ENCODE measurements at places on chromosomes 12 and 14. TPM values are rescaled to one million over a fixed set of nuclear protein-coding genes. Genes with fewer than 3 reads are reported as not detected.

Gene OR4E2
- total RNA-seq, result not detected

- no peak overlapping the region for H3K4me3 ChIP-seq
- H3K36me3 ChIP-seq, result no peaks in the 10 kb centered on the region
- no peaks in the 10 kb centered on the region for H3K27me3 ChIP-seq
- H3K27ac ChIP-seq, result no peak overlapping the region
Observed at GRCh38 chr12:1473418-1473817, 121.0 kb downstream of the FBXL14 start.

DNA sequence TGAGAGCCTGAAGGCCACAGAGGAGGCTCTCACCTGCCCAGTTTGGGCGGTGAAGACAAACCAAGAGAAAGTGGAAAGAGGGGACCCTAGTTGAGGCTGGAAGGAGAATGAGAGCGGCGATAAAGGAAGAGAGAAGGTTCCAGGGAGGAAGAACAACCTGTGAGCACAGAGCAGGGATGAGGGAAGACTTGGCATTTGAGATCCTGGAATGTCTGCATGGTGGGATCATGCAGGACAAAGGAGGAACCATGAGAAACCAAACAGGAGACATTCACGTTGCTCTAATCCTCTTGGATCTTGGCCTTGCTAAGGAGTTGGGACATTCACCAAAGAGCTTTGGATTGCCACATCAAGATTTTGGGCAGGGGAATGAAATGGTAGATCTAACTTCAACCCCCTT lies 22.9 kb upstream of the RBM19 start:
- no peaks in the 10 kb centered on the region for H3K36me3 ChIP-seq
- no peaks in the 10 kb centered on the region for H3K27me3 ChIP-seq

DNA sequence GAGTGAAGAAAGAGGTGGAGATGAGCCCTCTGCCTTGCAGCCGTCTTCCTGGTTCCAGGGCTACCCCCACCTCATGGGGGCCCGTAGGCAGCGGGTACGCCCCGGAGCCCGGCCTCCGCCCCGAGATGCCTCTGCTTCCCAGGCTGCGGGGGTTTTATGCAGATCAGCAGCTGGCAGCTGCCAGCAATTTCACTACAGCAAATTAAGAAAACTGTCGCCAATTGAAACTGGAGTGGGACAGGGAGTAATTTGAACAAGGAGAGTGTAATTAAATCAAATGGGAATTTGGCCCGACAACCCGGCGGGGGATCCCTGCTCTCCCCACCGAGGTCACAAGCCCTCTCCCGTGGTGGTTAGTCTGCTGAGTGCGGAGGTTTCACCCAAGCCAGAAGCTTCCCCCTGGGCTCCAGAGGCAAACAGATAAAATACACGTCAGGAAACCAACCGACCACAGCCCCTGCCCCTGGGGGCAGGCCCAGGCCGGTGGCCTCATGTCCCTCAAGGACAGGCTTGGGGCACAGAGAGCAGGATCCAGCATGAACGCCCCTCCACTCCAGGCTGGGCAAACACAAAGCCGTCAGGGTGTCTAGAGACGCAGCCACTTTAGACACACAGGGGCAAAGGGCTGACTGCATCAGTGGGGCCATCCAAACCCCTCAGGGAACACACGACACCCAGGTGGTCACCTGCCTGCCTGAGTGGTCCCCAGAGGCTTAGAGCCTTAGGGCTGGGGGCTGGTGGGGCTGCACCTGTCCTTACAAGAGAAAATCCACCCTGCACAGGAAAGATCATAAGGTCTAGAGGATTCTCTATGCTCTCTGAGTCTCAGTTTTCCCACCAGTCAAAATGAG lies 53.8 kb downstream of the TESC start:
- H3K27me3 ChIP-seq, result no peaks in the 10 kb centered on the region
- no peak overlapping the region for H3K4me3 ChIP-seq
- H3K36me3 ChIP-seq, result peaks cover 5% of the 10 kb centered on the region
- H3K27ac ChIP-seq, result no peak overlapping the region
- no peak for DNase-seq

DNA sequence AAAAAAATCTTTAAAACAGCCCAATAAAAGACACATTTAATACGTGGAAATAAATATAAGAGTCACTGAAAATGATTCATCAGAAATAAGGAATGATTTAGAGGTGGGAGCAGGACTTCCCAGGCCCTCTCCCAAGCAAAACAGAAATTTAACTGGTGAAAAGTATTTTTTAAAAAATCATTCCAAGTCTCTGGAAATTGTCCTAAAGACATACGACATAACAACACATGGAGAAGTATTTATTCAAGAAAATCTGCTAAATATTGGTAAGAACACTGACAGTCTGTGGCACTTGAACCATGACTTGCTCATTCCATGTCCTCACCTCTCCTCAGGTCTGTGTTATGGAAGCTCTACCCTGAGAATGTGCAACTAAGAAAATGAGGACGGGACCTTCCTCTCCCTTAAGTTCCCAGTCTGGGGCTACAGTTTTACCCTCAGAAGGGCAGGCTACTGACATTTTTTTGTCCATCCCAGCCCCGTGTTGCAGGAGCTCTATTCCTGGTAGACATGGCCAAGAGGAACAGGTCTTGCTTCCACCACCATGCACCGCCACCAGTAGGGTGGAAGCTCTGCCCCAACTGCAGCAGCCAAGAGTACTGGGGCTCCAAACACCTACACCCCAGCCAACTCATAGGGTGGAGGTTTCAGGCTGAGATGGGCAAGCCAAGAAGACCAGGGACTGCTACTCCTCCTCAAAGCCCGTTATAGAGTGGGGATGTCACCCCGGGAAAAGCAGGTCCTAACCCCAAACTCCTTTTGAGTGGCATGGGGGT lies 193.0 kb downstream of the CRADD start:
- no peak overlapping the region for H3K27ac ChIP-seq
- no peaks in the 10 kb centered on the region for H3K4me1 ChIP-seq
- H3K36me3 ChIP-seq, result no peaks in the 10 kb centered on the region
- DNase-seq, result no peak

DNA sequence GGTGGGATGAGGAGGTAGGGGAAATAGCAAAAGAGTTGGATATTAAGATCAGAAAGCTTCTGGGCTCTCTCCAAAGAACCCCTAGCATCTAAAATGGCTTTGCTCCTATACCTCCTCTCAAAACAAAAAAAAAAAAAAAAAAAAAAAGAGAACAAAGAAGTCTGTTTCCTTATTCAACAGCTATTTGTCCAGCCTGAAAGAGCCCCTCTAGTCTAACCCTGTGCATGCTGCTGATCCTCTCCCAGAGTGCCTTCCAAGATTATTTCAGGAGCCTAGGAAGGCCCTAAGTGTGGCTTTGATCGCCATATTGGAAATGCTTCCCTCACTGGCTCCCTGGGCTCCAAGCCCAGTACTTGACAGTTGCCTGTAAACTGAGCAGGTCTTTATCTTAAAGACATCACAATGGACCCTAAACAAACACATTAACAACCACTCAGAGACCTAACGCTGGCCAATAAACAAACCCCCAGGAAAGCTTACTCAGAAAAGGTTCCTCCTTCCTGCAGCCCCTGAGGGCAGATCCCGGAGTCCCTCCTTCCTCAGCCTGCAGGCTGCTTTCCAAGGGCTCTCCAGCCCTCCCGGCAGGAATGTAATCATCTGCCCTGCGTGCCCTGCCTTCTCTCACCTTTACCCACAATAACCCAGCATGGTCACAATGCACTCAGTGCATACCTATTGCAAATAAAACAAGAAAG lies 17.4 kb upstream of the COL2A1 start:
- no peak overlapping the region for H3K27ac ChIP-seq
- DNase-seq, result no peak
- peaks cover 5% of the 10 kb centered on the region for H3K27me3 ChIP-seq
- H3K36me3 ChIP-seq, result no peaks in the 10 kb centered on the region

GRCh38 chr12:71556875-71557274 lies 106.8 kb downstream of the ZFC3H1 start:
- no peak overlapping the region for H3K4me3 ChIP-seq
- no peak for DNase-seq
- H3K4me1 ChIP-seq, result no peaks in the 10 kb centered on the region
- no peaks in the 10 kb centered on the region for H3K27me3 ChIP-seq
- no peak overlapping the region for H3K27ac ChIP-seq

DNA sequence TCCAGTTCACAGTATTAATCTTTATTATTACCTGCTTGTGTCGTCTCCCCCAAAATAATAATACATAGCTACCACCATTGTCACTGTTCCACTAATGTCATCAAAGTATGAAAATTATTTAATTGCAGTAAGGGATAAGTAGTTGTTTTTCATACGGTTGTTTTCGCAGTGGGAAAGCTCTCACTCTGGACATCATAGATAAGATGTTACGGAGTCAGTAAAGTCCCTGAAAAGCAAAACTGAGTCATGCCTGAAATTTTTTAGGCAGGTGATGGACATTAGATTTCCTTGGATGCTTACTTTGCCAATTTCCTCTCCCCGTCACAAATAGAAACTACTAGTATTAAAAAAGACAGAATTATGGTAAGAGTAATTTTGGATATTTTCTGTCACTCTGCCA lies 13.2 kb downstream of the PNP start:
- H3K27ac ChIP-seq, result no peak overlapping the region
- no peaks in the 10 kb centered on the region for H3K36me3 ChIP-seq
- no peak for DNase-seq
- no peaks in the 10 kb centered on the region for H3K27me3 ChIP-seq
- no peak overlapping the region for H3K4me3 ChIP-seq
